Tongue (tissue), 3 donors: ENCODE measurements at places on chromosomes 2 and 18. TPM values are rescaled to one million over a fixed set of nuclear protein-coding genes. Genes with fewer than 3 reads are reported as not detected.

- DNase-seq: no peak
Measured at GRCh38 chr2:207467716-207468347, 61.9 kb upstream of the CREB1 start.

GRCh38 chr2:234821946-234822475, 129.8 kb upstream of the SH3BP4 start:
- no peak for DNase-seq

- no peak for DNase-seq
Measured at GRCh38 chr18:21745231-21745630, 4.6 kb downstream of the MIB1 start.

The CCDC74A gene
- total RNA-seq: 2.2 TPM

The PLEKHH2 gene
- total RNA-seq: 26.0 TPM

The TNS1 gene
- 196 TPM for total RNA-seq

DNA sequence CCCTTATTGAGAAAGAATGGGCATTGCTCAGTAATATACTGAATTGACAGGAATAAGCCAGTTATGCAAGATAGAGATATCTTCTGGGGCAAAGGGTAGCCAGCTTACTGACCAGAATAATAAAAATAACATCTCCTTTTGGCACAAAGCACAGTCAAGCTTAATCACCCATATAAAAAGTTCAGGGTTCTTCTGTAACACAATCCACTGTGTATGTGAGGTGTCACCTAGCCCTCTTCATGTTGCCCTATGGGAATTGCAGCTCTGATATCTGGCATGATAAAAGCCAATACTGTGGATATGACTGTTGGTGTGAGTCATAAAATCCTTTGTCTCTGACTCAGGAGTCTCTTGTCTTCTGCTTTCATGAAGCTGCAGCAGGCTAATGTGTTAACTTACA, 90.8 kb downstream of the DSEL start:
- DNase-seq: no peak
